ENCODE measurements at places on chromosomes 6 and 20. TPM values are rescaled to one million over a fixed set of nuclear protein-coding genes. Genes with fewer than 3 reads are reported as not detected.

- DNase-seq: no peak
These were observed 358.2 kb downstream of the ARHGAP18 start for GRCh38 chr6:129351807-129352206.

DNA sequence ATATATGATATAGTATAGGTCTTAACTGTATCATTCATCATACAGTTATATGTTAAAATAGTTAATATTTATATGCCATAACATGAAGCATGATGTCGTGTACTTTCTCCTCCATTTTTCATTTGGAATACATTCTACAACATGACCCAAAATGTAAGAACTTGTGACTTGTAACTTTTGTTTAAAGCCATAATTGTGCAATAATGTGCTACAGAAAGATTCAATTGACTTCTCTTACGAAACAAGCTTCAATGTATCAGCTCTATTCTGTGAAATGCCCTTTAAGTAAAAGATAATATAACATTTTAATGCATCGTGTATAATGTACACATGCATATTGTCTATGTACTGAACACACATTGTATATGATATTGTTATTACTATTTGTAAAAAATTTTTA is 76.7 kb upstream of the FABP7 start:
- DNase-seq: no peak

The RNF39 gene
- total RNA-seq: not detected

DNA sequence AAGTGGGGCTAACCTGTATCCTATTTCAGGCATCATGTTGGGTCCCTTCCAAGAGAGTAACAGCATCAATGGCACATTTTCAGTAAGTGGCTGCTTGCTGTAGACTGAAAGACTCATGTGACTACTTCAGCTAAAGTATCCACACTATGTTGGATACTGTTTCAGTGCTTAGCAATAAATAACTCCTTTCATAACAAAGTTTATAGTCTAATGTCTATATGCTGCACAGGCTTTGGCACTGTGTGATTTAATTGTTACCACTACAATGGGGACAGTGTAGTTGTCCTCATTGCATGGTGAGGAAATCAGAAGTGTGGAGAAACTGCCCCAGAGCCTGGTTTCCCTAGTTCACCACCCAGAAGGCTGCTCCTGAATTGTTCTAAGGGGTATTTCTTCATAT is 318.0 kb upstream of the PTCHD4 start:
- DNase-seq: peak; percentile 3

DNA sequence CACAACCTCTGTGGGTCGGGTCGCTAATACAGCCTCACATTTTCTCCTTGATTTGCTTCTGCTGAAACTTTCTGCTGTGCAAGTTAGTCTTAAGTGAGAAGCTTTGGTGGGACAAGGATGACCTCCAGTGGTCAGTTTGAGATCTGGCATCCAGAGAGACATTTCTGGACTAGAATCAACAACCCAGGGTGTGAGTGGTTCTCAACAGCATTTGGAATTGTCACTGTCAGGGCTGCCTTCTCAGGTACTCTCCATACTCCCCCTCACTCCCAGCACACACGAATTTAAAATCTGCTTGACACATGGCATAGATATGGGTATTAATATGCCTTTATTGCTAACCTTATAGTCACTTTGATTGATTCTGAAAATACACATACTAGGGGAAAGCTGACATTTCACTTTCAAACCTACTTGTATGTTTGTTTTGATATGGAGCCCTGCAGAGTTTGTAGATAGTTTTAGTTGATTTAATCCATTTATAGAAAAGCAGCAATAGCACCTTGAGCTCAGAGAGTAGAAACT is 13.2 kb downstream of the OTOR start:
- DNase-seq: peak; percentile 71

The ZHX3 gene
- total RNA-seq: 13.2 TPM

- DNase-seq: no peak
These were observed 213.5 kb upstream of the PDE10A start for GRCh38 chr6:165876588-165876987.

GRCh38 chr20:1888796-1889463 is 6.3 kb upstream of the SIRPA start:
- DNase-seq: peak; percentile 94

DNA sequence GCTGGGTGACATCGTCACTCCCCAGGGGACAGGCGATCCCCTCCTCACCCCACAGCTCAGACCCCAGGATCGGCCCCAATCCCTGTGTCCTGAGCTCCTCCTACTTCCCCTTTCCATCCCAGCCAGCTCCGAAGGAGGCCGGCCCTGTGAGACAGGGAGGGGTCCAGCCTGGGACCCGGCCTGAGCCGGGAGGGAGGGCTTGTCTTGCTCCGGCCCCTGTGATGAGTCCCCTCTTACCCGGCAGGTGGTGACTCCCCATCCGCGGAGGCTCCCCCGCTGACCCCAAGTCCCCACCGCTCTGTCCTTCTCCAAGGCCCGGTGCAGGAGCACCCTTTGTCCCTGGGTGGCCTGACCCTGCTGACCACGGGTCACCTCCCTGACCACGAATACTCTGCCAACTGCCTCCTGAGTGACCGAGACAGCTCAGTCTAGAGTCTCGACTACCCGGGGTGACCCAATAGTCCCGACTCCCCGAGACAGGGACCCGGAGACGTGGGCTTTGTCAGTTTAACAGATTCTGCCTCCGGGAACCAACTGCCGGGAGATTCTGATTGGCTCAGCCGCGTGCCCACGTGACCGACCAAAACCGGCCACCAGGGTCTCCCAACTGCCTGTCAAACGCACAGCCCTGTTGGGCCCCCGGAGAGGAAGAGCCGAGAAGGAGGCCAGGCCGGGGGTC is 187.4 kb upstream of the PROKR2 start:
- peak; percentile 41 for DNase-seq

GRCh38 chr6:20632696-20633095 is 98.4 kb downstream of the CDKAL1 start:
- DNase-seq: no peak

DNA sequence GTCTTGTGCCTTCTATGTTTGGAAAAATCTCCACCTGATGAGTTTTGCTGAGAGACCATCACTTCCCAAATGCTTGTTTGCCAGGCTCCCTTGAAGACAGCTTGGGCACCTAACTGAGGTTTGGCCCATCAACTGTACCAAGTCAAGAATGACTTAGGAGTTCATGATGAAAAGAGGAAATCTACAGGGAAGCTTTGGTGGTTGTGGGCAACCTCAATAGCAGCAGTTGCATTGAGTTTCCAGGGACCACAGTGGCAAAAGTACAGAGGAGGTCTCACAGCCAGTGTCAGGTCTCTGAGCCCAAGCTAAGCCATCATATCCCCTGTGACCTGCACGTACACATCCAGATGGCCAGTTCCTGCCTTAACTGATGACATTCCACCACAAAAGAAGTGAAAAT is 49.7 kb upstream of the PHACTR1 start:
- no peak for DNase-seq

The ARHGAP18 gene
- total RNA-seq: 14.2 TPM

DNA sequence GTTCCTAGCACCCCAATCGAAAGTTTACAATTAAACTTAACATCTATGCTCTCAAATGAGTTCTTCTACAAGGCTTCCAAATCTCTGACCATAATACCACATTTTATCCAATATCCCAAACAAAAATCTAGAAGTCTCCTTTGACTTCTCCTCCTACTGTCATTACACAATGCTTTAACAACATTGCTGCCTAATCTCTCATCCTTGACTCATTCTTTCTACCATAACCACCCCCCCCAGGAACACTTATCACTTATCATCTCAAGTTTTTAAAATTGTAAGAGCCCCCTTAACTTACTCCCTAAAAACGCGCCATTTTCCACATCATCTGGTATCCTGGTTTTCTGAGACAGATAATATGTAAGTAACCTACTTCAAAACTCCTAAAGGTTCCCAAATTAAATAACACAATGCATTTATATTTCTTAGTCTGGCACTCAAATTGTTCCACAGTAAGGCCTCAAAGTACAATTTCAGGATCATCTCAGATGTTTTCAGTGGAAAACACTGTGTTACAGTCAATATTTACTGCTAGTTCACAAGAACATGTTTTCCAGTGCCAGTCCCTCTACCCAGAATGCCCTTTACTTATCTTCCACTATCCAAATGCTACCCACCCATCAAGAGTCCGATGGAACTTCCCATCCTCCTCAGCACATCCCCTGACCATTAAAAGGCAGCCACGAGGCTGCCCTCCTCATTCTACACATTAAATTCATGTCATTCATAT is 308.2 kb upstream of the THEMIS start:
- no peak for DNase-seq

The CTCFL gene
- 0.90 TPM for total RNA-seq

DNA sequence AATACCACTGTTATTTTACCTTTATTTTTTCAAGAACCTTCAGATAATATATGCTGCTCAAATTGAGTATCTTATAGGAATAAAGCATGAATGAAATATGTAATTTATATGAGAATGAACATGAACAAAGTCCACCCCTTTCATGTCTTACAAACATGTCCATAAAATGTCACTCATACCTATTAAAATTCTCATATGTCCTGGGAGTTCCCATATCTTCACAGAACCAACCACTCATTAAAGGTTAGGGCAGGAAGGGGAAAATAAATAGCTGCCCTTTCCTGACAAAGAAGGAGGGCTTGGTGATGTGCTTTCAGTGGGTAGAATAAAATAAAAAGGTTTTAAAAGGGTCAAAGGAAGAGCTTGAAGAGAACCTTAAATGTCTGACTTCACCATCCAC is 125.3 kb downstream of the BTBD9 start:
- no peak for DNase-seq

- DNase-seq: no peak
These were observed 148.8 kb downstream of the DTNBP1 start for GRCh38 chr6:15513801-15514711.

DNA sequence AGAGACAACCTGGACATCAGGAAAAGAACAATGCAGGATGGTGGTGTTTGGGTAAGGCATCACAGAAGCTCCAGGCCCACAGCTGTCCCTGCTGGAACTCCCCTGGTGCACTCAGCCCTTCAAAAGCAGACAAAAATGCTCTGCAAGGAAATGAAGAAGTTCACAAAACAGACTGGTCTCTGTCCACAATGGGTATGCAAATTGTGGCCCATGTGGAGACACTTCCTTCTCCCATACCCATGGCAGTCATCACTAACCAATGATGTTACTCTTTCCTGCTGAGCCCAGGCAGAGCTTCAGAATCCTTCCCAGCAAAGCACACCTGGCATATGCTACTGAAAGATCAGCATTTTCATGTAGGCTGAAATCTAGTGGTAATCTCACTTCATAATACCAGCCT is 42.6 kb upstream of the PXDC1 start:
- DNase-seq: no peak

GRCh38 chr6:30837432-30837831 is 46.9 kb upstream of the DDR1 start:
- no peak for DNase-seq

DNA sequence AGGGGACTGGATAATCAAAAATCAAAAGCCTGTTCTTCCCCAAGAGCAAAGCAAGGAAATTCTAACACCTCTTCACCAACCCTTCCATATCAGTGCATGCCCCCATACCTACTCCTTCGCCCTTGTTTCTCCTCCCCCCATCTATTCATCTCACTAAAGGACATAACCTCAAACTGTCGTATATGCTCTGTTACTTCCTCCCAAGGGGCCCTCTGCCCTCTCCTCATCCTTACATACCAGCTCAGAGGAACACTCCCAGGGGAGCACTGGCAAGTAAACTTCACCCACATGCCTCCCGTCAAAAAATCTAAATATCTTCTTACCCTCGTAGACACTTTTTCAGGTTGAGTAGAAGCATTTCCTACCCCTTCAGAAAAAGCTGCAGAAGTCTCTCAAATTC is 9.4 kb upstream of the ADTRP start:
- no peak for DNase-seq

DNA sequence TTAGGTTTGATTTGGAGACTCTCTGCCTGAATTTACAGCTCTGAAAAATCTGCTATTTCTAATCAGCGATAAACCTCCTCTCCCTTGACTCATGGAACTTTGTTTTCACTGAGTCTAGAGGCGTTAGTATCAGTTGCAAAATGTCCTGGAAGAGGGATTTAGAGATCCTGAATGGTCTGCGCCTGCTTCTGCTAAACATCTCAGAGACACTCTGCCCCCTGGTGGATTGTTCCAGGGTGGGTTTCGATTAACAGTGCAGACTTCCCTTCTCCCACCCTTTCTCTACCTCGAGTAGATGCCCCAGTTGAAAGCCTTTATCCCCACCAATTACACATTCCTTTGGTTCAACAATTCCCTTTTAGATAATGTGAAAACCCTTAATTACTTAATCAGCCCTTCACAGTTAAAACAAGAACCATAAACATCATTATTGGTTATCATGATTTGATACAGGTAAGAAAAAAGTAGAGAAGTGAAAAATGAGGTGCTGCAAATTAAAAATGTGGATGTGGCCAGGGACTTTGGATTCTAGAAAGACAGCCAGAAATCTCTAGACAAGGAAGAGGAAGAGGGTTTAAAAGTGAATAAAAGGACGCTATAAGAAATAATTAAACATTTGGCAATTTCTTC is 5.5 kb downstream of the HTR1B start:
- peak; percentile 79 for DNase-seq

The HM13 gene
- total RNA-seq: 182 TPM

DNA sequence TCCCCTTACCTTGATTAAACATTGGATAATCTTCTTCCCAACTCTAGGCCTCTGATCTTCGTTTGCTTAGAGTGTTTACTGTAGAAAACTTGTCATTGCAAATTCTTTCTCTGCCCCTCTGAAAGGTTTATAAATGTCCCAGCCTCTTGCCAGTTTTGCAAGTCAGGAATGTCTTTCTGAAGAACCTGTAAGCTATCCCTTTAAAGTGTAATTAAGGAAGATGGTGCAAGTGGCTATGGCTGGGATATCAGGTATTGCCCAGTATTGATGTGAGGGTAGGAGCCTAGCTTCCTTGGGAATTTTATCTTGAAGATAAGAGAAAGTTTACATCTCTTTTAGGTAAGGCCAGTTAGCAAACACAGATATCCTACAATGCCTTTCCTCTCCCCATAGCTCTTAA is 211.0 kb upstream of the RIMS1 start:
- DNase-seq: no peak

- peak; percentile 27 for DNase-seq
These were observed 1005.8 kb upstream of the ADGRB3 start for GRCh38 chr6:67629258-67629657.

The MYMX gene
- total RNA-seq: not detected

The FAM83C gene
- not detected for total RNA-seq

DNA sequence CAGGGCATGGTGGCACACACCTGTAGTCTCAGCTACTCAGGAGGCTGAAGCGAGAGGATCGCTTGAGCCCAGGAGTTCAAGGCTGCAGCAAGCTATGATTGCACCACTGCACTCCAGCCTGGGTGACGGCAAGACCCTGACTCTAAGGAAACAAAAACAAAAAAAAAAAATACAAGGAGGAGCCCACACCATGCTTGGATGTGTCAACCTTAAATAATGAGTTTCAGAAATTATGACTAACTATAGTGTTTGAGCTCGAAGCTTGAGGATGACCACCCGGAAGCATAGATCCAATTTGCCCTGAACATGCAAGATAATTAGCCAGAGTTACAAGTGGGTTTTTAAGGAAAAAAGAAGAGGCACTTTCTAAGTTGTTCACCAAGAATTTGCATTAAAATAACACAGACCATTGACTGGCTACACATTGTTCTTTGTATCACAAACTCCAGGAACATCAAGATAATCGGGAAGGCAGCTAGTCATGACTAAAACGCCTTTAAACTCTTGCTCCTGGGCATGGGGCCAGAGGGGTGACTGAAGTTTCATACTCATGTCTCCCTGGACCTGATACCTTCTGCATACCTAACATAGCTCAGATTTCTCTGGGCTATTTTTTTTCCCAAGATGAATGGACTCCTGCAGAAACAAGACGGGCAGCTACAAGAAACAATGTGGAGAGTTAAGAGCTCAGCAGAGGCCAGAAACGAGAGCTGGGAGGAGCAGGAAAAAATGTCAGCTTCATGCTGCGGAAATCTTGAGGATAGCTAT is 289.6 kb downstream of the PREX1 start:
- DNase-seq: no peak

The ZSWIM3 gene
- total RNA-seq: 2.6 TPM

The MROH8 gene
- total RNA-seq: 2.0 TPM

Measured in A673 (cell line).